HCEC 1CT (cell line): ENCODE measurements at places on chromosomes 1 and 21.

- no peak for DNase-seq
Measured at GRCh38 chr1:243731974-243732625, 117.9 kb downstream of the AKT3 start.

DNA sequence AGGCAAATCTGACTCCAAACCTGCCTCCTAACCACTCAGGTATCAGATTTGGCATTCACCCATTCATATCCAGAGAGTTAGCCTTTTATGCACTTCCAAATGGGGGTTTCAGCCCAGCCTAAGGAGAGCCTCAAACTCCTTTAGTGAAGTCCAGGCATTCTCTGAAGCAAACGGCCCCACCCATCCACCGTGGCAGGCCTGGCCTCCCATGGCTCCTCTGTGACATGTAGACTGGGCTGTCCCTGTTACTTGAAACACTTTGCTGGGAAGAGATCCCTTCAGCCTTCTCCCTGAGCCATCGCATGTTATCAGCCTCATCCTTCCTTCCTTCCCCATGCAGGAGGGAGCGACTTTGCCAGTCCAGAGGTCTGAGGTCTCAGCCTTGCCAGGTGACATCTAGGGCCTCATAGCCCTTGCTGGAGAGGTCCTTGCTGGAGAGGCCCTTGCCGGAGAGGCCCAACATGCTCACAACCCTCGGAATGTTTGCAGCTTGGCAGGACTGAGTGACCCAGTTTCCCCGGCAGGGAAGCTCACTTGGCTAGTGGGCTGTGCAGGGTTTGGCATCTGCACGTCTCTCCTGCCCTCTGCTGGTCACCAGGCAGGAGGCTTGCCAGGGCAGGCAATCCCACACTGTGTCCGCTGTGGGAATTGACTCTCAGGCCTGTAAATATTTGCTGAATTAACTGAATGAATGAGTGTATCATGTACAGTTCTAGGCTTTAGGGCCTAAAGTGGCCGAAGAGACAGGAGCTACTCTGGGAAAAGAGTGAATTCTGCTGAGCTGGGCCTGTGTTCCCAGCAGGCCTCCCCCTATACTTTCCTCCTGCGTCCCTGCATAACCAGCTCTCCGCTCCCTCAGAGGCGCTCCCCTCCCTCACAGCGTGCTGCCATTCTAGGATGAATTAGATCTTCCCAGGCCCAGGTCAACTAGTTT is 26.7 kb upstream of the RBM15 start:
- peak; percentile 61 for DNase-seq

- no peak for DNase-seq
Measured at GRCh38 chr1:8653878-8654277, 163.6 kb downstream of the RERE start.

- DNase-seq, result peak; percentile 45
Measured at GRCh38 chr1:205226868-205227583, 720 bp upstream of the TMCC2 start.

DNA sequence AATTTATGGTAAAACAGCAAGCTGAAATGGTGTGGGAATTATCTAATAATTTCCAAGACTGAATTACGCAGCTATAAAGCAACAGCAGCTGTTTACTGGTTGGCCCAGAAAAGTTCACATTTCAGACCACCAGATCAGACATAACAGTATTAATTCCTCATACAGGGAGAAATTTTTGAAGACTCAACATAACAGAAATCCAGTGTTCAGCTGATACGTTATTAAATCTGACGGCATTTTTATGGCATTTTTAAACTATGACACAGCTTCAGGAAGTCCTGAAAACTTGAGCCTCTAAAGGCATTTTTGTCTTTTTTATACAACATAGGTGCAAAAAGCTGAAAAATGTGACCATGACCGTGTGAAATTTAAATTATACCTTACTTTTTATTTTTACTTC is 91.2 kb downstream of the APP start:
- DNase-seq, result peak; percentile 27

GRCh38 chr21:25649146-25649545 is 10.1 kb downstream of the JAM2 start:
- no peak for DNase-seq

- no peak for DNase-seq
Measured at GRCh38 chr1:159946242-159947187, 1.1 kb upstream of the IGSF9 start.

GRCh38 chr1:31672986-31673385 is 28.3 kb upstream of the PEF1 start:
- DNase-seq, result no peak

- DNase-seq, result no peak
Measured at GRCh38 chr21:31172328-31172727, 134.1 kb upstream of the KRTAP19-8 start.
